ENCODE measurements at places on chromosomes 2 and 18.

DNA sequence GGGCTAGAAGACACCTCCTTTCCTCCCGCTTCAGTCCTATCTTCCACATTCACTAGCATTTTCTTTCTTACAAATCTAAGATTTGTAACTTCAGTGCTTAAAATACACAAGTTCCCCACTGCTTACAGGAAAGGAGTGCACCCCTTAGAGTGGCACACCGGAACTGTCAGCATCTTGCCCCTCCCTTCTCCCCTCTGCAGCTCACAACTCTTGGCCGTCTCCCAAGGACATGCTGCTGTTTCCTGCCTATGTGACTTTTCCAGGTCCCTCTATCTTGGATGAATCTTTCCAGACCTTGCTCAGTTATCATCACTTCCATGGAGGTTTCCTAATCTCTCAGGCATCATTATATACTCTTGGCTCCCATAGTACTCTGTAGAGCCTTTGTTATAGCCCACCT, 334.8 kb downstream of the CELF4 start:
- DNase-seq: no peak

DNA sequence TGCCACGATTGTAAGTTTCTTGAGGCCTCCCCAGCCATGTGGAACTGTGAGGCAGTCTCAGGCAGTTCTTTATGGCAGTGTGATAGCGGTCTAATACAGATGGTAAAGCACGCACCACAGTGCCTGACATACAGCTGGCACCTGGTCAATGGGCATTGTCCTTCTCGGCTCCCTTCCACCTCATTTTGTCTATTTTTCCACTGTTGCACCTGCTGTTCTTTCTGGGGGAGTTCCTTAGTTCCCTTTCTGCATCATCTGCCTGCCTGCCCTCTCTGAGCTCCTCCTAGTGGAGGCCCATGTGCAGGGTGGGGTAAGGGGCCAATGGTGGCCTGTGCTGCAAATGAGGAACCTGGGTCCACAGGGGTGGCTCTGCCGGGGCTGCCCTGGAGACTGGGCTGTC, 157.6 kb downstream of the LPIN1 start:
- no peak for DNase-seq

GRCh38 chr2:9250091-9250490, 43.5 kb downstream of the ASAP2 start:
- DNase-seq: no peak

DNA sequence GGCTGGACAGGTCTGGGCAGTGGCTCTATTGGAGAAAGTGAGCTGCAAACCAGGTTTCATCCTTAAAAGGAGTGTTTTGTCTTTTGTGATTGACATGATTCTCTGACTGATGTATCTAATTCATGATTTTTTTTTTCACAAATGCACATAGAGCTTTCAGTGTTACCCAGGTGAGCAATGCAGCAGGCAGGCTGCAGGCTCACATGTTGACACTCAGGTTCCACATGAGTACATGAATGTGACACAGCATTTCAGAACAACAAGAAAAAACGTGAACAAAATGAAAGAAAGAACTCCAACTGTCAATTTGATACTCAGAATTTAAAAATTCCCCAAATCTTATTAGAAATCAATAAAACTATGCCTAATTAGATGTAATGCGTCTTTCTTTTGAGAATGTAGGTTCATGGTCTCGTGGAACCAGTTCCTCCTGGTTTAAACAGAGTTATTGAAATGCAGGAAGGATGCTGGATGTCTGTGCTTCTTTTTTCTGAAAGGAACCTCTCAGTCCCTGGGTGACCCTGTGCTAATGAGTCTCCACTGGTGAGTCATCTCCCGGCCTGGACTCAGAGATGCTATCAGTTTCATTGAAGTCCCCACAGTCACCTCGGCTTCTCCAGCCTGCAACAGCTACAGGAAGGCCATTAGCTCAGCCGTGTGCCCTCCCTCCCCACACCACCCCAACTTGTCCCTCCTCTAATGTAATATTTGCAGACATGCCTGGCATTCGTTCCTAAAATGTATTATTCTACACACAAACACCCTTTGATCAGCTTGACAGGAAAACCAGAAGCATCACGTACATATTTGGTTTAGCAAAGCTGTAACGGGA, 430.4 kb downstream of the LPIN1 start:
- no peak for DNase-seq

GRCh38 chr2:223439786-223440185, 162.4 kb downstream of the SCG2 start:
- no peak for DNase-seq
